ENCODE measurements at places on chromosomes 12 and 14. TPM values are rescaled to one million over a fixed set of nuclear protein-coding genes. Genes with fewer than 3 reads are reported as not detected.

KRT7 gene
- 0.16 TPM for polyA plus RNA-seq

DUSP16 gene
- polyA plus RNA-seq: 4.2 TPM

WNT1 gene
- not detected for polyA plus RNA-seq

PRPH gene
- polyA plus RNA-seq: 2.0 TPM

ABCB9 gene
- 5.2 TPM for polyA plus RNA-seq

PRKCH gene
- polyA plus RNA-seq: 11.9 TPM

EXOC5 gene
- polyA plus RNA-seq: 11.3 TPM

REC8 gene
- 4.1 TPM for polyA plus RNA-seq

PLEKHG7 gene
- not detected for polyA plus RNA-seq

RERGL gene
- 7.6 TPM for polyA plus RNA-seq

All from right cardiac atrium (tissue), 5 donors.